ENCODE measurements at places on chromosomes 16 and 17. TPM values are rescaled to one million over a fixed set of nuclear protein-coding genes. Genes with fewer than 3 reads are reported as not detected.
A peak's percentile ranks its signal among the peaks of the same experiment; 100 is the strongest.

GRCh38 chr17:2847381-2848333, 51.4 kb downstream of the RAP1GAP2 start:
- no peak for DNase-seq
- no peak overlapping the region for H3K27ac ChIP-seq
- no peaks in the 10 kb centered on the region for H3K36me3 ChIP-seq
- H3K4me3 ChIP-seq = no peak overlapping the region
- H3K27me3 ChIP-seq = peaks cover 9% of the 10 kb centered on the region

TEX14 gene
- 0.25 TPM for total RNA-seq

DNA sequence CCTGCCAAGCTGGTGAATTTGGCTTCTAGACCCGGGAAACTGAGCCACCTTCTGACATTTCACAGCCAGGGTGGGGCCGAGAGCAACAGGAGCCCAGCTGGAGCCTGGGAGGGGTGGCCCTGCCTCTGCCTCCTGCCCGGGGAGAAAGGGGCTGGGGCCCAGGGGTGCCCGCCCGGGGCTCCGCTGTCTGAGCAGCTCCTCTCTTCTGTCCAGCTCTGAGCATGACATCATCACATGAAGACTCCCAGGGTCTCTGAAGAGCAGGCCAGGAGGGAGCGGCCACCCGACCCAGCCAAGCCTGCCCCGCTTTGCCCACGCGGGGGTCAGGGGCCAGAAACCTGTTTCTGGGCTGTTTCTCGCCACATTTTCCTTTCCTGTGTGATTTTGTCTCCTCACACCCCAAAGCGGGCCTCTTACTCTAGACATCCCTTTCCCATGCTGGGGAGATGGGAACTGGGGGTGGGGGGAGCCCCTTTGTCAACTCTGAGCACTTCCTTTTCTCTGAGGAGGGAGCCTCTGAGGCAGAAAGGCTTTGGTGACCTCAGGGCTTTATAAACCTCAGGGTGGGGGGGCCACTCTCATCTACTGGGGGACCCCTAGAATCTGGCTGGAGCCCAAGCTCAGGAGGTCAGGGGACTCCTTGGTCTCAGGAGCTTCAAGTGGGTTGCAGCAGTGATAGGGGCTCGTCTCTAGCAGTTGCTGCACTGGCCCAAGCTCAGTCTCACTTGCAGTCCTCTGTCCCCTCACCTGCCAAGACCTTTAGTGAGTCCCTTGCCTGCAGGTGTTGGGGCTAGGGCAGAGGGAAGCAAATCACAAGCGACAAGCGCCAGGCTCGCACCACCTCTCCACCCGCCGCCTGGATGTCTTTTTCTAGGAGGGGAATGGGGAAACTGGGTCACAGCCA, 7.6 kb downstream of the UBALD2 start:
- no peak overlapping the region for H3K4me3 ChIP-seq
- peak overlapping the region; percentile 54 for H3K27ac ChIP-seq
- no peak for DNase-seq
- peaks cover 2% of the 10 kb centered on the region for H3K36me3 ChIP-seq
- H3K4me1 ChIP-seq = peaks cover 42% of the 10 kb centered on the region

- H3K36me3 ChIP-seq = no peaks in the 10 kb centered on the region
- peaks cover 29% of the 10 kb centered on the region for H3K4me1 ChIP-seq
- no peak for DNase-seq
Observed at GRCh38 chr16:85335584-85336491, 223.6 kb upstream of the CIBAR2 start.

DNA sequence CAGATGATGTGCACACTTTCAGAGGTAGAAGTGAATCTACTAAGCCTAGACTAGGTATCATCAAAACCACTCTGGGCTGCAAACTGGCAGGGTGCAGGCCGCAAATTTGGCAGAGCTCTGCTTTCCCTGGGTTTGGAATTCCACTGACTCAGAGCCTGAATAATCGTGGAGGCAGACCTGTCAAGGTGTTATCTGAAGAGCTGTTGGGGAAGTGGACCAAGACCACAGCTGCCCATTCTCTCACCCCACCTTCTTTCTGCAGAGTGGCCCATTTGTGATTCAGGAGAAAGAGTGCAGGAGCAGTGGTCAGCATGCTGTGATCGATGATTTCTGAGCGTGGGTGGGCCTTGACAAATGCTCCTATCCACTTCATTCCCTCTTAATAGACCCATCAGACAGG, 45.8 kb upstream of the CBLN1 start:
- no peaks in the 10 kb centered on the region for H3K36me3 ChIP-seq
- no peaks in the 10 kb centered on the region for H3K27me3 ChIP-seq
- no peak overlapping the region for H3K4me3 ChIP-seq
- no peaks in the 10 kb centered on the region for H3K4me1 ChIP-seq

DNA sequence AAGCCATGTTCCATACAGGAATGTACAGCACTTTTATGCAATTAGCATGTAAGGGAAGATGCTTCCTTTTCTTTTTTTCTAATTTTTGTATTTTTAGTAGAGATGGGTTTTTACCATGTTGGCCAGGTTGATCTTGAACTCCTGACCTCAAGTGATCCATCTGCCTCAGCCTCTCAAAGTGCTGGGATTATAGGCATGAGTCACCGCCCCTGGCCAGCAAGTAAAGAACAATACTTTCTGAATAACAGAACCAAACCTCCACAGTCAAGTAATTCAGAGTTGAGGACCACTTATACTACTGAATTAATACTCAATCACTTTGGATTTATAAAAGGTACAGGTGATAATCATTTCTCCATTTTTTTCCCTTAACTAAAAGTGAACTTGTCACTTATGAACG, 13.0 kb downstream of the C16orf87 start:
- DNase-seq = no peak
- H3K27ac ChIP-seq = no peak overlapping the region
- H3K36me3 ChIP-seq = no peaks in the 10 kb centered on the region

GRCh38 chr17:56319531-56319930, 166.3 kb downstream of the ANKFN1 start:
- peaks cover 5% of the 10 kb centered on the region for H3K27me3 ChIP-seq
- H3K36me3 ChIP-seq = no peaks in the 10 kb centered on the region
- peaks cover 6% of the 10 kb centered on the region for H3K4me1 ChIP-seq
- DNase-seq = peak; percentile 65
- no peak overlapping the region for H3K27ac ChIP-seq
- H3K4me3 ChIP-seq = no peak overlapping the region

DNA sequence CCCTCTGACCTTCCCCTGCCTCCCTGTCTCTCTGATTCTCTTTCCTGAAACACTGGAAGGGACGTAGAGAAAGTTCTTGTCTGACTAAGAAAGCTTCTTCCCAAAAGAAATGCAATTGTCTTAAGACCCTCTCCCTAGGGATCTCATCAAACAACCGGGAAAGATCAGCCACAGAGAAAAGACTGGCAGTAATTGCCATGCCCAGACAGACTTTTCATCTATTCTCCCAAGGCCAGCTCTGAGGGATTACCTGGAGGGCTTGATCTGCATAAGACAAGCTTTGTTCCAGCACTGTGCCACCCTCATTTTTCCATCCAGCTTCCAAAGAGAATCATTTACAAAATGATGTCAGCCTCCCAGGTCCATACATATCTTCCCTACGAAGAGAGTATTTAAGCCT, 38.8 kb upstream of the HS3ST3A1 start:
- DNase-seq = no peak
- H3K36me3 ChIP-seq = no peaks in the 10 kb centered on the region
- H3K27ac ChIP-seq = no peak overlapping the region
- H3K4me1 ChIP-seq = no peaks in the 10 kb centered on the region
- no peaks in the 10 kb centered on the region for H3K27me3 ChIP-seq

FAM171A2 gene
- total RNA-seq = 49.5 TPM

METTL22 gene
- 28.4 TPM for total RNA-seq

FAM83G gene
- 8.0 TPM for total RNA-seq

DNA sequence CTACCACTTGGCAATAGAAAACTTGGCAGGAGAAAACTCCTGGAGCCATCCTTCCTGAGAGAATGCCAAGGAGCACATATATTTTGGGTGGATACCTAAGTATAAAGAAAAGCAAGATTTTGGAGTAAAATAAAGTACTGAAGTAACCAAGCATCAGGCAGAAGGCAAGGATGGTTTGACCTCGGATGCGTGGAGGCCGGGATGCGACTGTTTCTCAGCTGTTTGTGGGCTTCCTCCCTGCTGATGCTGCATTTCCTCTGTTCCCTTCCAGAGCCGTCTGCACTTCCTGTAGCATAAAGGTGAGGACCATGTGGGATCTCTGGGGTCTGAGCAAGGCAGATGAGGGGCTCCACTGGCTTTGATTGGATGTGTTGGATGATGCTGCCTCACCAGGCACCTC, 5.5 kb upstream of the TCF25 start:
- H3K4me3 ChIP-seq = no peak overlapping the region
- no peak overlapping the region for H3K27ac ChIP-seq
- no peak for DNase-seq
- no peaks in the 10 kb centered on the region for H3K27me3 ChIP-seq
- no peaks in the 10 kb centered on the region for H3K4me1 ChIP-seq

DNA sequence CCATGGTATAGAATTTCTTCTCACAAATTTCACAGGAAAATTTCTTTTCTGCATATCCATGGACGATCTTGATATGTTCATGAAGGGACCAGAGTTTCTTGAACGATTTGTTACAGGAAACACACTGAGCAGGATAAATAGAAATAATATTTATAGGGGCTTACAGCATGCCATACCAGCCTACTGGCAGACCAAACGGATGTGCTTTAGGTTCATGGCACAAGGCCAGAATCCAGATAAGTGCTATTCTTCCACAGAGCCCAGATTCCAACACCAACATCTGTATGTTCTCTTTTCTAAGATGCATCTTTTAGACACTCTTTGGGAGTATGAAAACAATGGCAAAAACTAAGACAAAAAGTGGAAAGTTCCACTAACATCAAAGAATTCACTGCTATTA, 49.3 kb downstream of the ZNF652 start:
- no peak overlapping the region for H3K4me3 ChIP-seq
- no peak for DNase-seq
- H3K27me3 ChIP-seq = no peaks in the 10 kb centered on the region
- no peak overlapping the region for H3K27ac ChIP-seq
- peaks cover 14% of the 10 kb centered on the region for H3K36me3 ChIP-seq

- no peaks in the 10 kb centered on the region for H3K36me3 ChIP-seq
- no peaks in the 10 kb centered on the region for H3K4me1 ChIP-seq
- no peak overlapping the region for H3K4me3 ChIP-seq
- no peak overlapping the region for H3K27ac ChIP-seq
Observed at GRCh38 chr17:14337596-14338079, 36.8 kb downstream of the HS3ST3B1 start.

NDUFB10 gene
- 575 TPM for total RNA-seq

DNA sequence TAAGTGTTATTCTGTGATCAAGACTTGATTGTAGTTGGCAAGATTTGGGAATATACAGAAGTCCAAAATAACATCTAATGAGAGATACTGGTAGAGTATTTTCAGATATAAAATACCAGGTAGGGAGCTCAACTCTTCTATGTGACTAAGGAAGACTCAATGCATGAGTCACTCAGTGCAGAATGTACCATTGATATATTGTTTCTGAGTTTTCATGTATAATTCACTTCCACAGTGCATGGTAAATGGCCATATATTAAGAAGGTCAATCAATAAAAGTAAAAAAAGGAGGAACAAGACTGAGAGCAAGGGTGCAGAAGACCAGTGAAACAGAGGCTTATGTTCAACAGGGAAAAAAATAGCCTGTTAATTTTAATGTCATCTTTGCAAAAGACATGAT, 1387.9 kb downstream of the CDH8 start:
- no peaks in the 10 kb centered on the region for H3K27me3 ChIP-seq
- H3K36me3 ChIP-seq = no peaks in the 10 kb centered on the region
- no peak for DNase-seq
- H3K4me1 ChIP-seq = no peaks in the 10 kb centered on the region
- H3K27ac ChIP-seq = no peak overlapping the region

GRCh38 chr16:20650400-20651166, 46.9 kb downstream of the ACSM1 start:
- H3K4me1 ChIP-seq = no peaks in the 10 kb centered on the region
- H3K36me3 ChIP-seq = no peaks in the 10 kb centered on the region
- no peak overlapping the region for H3K4me3 ChIP-seq
- no peaks in the 10 kb centered on the region for H3K27me3 ChIP-seq
- H3K27ac ChIP-seq = no peak overlapping the region
- DNase-seq = no peak

- no peaks in the 10 kb centered on the region for H3K4me1 ChIP-seq
- no peaks in the 10 kb centered on the region for H3K36me3 ChIP-seq
- H3K4me3 ChIP-seq = no peak overlapping the region
- no peak for DNase-seq
Observed at GRCh38 chr17:231191-231965, 49.9 kb upstream of the DOC2B start.

- no peaks in the 10 kb centered on the region for H3K27me3 ChIP-seq
- no peak overlapping the region for H3K4me3 ChIP-seq
Observed at GRCh38 chr17:31743797-31744196, 115.2 kb downstream of the COPRS start.

GRCh38 chr17:44220213-44221083, 973 bp upstream of the UBTF start:
- H3K27ac ChIP-seq = peak overlapping the region; percentile 98
- H3K4me1 ChIP-seq = peaks cover 16% of the 10 kb centered on the region
- DNase-seq = peak; percentile 68
- peak overlapping the region; percentile 100 for H3K4me3 ChIP-seq
- peaks cover 14% of the 10 kb centered on the region for H3K36me3 ChIP-seq

GRCh38 chr16:65618333-65618732, 496.5 kb upstream of the CDH11 start:
- H3K27me3 ChIP-seq = no peaks in the 10 kb centered on the region
- no peaks in the 10 kb centered on the region for H3K36me3 ChIP-seq
- H3K4me3 ChIP-seq = no peak overlapping the region
- no peak for DNase-seq
- peaks cover 5% of the 10 kb centered on the region for H3K4me1 ChIP-seq

DNA sequence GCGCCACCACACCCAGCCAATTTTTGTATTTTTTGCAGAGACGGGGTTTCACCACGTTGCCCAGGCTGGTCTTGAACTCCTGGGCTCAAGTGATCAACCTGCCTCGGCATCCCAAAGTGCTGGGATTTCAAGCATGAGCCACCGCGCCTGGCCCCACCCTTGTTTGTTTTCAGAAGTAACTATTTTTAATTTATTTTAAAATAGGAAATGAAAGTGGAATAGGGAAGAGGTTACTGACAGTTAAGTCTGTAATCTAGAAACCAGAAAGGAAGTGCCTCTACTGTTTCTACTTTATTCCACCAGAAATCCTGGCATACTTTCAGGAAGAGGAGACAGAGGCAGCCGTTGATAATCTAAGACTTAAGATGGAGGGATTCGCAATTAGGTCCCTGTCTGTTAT, 225.6 kb downstream of the TANC2 start:
- H3K4me3 ChIP-seq = no peak overlapping the region
- no peak overlapping the region for H3K27ac ChIP-seq
- no peak for DNase-seq
- H3K4me1 ChIP-seq = no peaks in the 10 kb centered on the region

DPEP2 gene
- not detected for total RNA-seq

- peak overlapping the region; percentile 66 for H3K4me3 ChIP-seq
- DNase-seq = peak; percentile 22
- no peak overlapping the region for H3K27ac ChIP-seq
- no peaks in the 10 kb centered on the region for H3K36me3 ChIP-seq
Observed at GRCh38 chr16:46884513-46885293, 541 bp downstream of the GPT2 start.

DNA sequence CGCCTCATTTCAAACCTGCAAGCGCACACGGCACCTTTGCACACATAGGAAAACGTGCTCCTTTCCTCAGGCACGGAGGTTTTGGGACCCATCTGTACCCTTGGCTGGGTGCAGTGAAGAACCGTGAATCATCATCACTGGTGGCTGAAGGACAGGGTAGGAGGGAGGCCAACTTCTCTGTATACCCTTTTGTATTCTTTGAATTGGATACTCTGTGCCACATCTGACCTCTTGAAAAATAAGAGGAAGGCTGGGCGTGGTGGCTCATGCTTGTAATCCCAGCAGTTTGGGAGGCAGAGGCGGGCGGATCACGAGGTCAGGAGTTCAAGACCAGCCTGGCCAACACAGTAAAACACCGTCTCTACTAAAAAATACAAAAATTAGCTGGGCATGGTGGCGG, 11.7 kb downstream of the GPRC5B start:
- no peak overlapping the region for H3K27ac ChIP-seq
- no peaks in the 10 kb centered on the region for H3K4me1 ChIP-seq
- DNase-seq = no peak
- H3K4me3 ChIP-seq = no peak overlapping the region

All from cardiac muscle cell (in vitro differentiated cells and primary cell).